NCI-H2107 (cell line): ENCODE measurements at places on chromosomes 12 and 14.
A peak's percentile ranks its signal among the peaks of the same experiment; 100 is the strongest.

- no peak for DNase-seq
These were observed 938 bp downstream of the RALGAPA1 start for GRCh38 chr14:35808076-35808637.

- DNase-seq, result no peak
These were observed 8.3 kb downstream of the HOXC5 start for GRCh38 chr12:54041097-54041690.

DNA sequence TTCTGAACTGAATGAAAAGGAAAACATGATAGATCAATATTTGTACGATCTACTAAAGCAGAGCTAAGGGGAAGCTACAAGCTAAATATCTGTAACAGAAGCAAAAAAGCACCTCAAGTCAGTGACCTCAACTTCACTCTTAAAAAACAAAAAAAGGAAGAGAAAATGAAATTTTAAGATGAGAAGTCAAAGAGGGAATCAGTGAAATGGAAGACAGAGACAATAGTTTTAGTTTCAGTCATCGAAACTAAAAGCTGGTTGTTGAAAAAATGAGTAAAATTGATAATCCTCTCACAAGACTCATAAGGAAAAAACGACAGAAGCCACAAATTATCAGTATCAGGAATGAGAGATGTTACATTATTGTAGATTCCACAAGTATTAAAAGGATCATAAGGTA is 11.9 kb upstream of the SLC2A13 start:
- DNase-seq, result no peak

DNA sequence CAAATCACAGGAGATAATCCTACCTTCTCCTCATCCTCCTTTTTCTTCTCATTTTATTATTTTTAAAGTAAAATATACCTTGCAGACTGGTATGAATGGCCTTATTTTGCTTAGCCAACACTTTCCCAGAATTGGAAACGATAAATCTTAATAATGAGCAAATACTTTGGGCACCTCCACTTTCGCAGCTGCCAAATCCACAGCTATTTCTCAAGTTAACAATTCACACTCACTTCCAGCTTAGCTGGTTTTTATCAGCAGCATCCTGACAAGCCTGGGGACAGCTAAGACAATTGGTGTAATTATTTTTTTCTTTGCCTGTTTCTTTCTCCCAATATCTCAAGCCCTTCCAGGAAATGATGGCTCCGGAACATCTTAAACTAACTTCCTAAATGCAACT is 867.5 kb upstream of the TMEM132C start:
- DNase-seq, result no peak

DNA sequence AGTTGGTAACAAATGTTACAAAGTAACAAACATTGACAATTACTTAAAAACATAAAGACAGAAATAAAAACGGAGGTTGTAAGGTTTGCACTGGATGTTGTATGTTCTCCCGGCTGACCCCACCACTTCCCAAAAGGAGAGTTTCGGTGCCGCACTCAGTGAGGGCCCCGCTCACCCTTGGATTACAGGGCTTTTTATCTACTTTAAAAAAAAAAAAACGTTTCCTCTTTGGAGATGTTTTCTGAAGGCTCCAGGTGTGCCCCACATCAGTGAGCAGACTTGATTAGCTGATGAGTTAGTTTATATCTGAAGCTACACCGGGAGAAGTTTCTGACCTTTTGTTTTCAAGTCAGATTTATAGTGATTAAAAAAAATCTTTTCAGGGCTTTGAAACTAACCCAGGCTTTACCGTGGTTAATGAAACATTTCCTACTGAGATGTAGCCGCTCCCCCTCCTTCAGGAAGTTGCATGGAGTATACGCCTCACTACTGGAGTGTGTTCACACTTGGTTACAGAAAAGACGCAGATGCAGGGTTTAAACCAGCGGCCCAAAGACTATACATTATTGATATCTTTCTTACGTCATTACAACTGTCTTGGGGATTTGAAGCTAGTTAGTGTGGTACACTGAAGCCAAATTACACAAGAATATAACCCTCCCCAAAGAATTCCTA is 38.0 kb upstream of the BCL7A start:
- no peak for DNase-seq

DNA sequence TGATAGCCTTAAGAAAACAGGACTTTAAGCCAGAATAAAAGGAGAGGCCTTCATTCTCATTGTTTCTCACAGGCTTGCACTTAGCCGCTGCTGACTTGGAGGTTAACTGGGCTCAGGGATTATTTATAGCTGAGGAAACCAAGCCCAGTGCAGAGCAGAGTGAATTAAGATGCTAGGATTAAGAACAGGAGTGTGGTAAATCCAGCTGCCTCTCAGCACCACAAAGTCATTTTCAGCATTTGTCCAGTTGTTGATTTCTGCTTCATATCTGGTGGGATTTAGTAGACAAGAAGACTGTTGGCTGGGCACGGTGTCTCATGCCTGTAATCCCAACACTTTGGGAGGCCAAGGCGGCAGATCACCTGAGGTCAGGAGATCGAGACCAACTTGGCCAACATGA is 14.3 kb upstream of the KRT73 start:
- no peak for DNase-seq

DNA sequence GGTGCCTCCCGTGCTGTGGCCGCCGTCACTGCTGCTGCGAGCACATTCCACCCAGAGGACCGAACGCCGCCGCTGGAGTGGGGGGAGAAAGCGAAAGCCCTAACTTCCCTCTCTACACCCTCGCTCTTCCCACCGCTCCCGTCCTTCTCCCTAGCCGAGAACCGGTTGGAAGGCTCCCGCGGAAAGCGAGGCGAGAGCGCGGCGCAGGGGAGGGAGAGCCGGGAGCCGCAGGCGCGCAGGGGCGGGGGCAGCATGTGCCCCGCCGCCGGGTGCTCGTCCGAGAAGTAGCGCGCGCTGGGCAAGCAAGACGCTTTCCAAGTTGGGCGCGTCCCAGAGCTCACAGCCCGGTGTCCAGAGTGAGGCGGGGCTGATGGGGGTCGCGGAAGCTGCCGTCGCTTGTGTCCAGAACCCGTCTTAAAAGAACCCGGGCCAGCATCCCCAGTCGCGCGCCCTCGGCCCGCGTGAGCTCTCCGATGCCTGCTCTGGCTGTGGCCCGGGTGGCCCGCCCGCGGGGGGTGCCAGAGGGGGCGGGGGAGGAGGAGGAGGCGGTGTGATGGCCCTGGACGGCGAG is at the start of gene TRHDE:
TSS of gene TRHDE (plus strand) at position 280 of the 571 bp plus-strand sequence. CDS start at position 554, 274 bp downstream.
- DNase-seq, result no peak

- DNase-seq, result no peak
These were observed 10.0 kb downstream of the MNAT1 start for GRCh38 chr14:60744566-60744965.

GRCh38 chr14:65928995-65929394 is 516.5 kb downstream of the FUT8 start:
- no peak for DNase-seq

DNA sequence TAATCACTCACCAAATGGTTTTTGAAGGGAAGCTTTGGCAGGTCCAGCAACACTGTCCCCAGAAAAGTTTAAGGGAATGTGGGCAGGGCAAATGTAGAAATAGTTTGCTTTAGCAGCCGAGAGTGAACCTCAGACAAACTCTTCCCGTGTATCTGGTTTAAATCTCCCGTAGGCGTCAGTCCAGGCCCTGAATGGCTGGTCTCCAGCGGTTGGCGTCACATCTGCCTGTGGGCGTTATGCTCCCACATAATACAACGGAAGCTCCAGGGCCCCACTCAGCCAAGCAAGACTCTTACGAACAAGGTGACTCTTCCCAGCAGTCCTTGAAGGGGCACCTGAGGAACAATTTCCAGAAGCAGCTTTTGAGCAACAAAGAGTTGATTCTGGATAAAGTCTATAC is 942 bp downstream of the ZC2HC1C start:
- DNase-seq, result no peak

DNA sequence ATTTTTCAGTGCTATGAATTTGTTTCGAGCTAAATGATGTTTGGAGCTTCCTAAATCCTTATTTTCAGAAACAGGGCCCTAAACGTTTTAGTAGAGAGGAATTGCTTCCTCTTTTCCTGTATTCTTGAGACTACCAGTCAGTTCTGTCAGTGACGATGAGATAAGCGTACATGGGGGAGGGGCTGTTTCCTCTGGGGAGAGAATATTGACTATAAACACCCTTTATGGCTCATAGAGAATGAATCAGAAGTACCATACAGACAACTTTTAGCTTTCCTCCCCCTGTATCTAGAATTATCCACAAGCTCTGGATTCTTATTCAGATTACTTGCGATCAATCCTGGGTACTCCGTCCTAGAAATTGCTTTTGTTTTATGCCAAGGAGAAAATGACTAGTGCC is 5.1 kb downstream of the TBK1 start:
- no peak for DNase-seq

DNA sequence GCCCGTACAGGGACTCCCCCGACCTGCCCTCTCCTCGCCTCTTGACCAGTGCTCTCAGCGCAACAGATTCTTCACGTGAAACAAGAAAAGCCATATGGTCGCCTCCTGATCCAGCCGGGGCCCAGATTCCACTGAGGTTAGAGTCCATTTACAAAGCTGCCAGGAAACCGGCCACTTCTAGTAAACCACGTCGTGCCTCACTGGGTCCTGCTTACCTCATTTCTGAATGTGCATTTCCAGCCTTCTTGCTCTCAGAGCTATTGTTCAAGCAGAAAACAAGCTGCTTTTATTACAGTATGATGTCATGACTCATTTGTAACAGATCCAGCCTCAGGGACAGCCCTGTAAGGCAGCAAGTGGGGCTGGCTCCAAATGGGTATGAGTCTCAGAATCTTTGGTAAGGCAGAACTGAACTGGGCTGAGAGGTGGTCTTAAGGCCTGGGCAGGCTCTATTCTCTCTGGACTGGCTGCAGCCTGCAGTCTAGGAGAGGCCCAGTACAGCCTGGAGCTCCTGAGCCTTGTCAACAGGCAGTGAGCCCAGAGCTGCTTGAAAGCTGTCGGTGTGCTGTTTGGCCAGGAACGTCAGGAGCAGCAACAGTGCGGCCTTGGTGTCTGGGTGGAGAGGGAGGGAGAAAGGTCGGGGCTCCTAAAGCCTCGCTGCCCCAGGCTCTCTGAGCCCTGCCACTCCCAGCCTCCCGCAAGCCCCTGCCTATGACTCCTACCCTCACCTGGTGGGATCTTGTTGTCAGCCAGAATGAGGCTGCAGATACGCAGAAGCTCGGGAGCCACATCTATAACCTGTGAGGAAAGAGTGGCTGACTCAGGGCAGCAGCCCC is 8.3 kb downstream of the REC8 start:
- peak; percentile 75 for DNase-seq

GRCh38 chr14:69715725-69716477 is 51.0 kb upstream of the SRSF5 start:
- DNase-seq, result peak; percentile 96
